Stimulated activated CD8-positive, alpha-beta memory T cell treated with anti-CD3 and anti-CD28 coated beads, Interleukin-4, amount 100 ng/mL, for 4 hours (primary cell): ENCODE measurements at places on chromosomes 6 and 20.

GRCh38 chr6:158014505-158015187, 33.0 kb downstream of the SYNJ2 start:
- DNase-seq = no peak

GRCh38 chr6:14277405-14277930, 159.9 kb downstream of the CD83 start:
- DNase-seq = no peak

GRCh38 chr6:158812611-158813010, 6.6 kb downstream of the EZR start:
- no peak for DNase-seq

DNA sequence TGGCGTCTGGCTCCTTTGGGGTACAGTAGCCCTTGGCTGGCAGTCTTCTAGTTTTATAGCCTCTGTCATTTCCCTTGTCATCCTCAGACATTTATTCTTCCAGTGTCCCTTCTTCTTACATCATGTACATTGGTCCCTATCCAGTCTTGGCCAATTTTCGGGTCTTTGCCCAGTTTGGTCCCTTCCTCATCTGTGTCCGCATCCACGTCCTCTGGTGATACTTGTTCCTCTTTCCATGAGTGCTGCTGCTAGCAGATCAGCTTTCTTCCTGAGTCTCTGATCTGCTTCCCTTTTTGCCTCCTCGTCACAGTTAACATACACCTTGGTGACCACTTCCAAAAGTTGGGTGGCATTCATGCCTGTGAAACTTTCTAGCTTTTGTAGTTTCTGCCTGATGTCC, 86.2 kb upstream of the GPR6 start:
- DNase-seq = no peak

DNA sequence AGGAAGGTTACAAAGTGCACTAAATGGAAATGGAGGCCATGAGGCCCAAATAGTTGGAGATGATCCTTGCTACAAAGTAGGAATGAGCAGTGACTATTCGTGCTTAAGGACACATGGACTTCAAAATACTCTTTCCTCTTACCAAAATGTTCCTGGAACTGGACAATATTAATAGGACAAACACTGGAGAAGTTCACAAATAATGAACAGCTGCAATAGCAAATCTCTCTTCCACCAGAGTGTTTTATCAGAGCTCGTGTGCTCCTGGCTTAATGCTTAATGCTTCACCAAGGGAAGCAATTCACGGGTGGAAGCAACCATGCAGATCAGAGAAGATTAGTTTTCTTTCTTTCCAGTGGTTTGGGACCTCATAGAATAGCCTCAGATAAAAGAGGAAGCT, 435.4 kb downstream of the BCKDHB start:
- no peak for DNase-seq

GRCh38 chr6:40358473-40359460, 228.4 kb downstream of the LRFN2 start:
- DNase-seq = no peak
